ENCODE measurements at places on chromosomes 13 and 19.

GRCh38 chr19:18321734-18322102, 1.2 kb downstream of the LSM4 start:
- DNase-seq, result no peak

GRCh38 chr13:40756042-40756441, 14.9 kb downstream of the MRPS31 start:
- DNase-seq, result no peak

GRCh38 chr13:29551214-29551613, 44.3 kb downstream of the SLC7A1 start:
- DNase-seq, result no peak

- no peak for DNase-seq
Measured at GRCh38 chr13:53005626-53006025, 23.0 kb upstream of the OLFM4 start.

DNA sequence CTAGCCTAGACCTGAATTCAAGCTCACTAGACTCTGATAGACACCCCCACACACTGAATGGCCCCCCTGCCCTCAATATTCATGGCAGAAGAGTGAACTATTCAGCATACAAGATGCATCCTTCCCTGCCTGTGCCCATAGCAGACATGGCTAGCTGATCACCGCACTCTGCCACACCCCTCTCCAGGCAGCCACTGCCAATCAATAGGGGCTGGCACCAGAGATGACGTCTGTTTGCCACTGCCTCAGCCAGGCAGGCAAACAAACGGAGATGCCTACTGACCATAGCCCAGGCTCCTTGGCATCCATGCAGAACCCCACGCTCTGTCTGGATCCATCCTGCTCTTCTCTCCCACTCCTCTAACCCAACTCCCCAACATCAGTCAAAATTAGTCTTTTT, 13.8 kb upstream of the NPAS1 start:
- DNase-seq, result no peak

- DNase-seq, result no peak
Measured at GRCh38 chr13:45303026-45303425, 38.0 kb downstream of the TPT1 start.

DNA sequence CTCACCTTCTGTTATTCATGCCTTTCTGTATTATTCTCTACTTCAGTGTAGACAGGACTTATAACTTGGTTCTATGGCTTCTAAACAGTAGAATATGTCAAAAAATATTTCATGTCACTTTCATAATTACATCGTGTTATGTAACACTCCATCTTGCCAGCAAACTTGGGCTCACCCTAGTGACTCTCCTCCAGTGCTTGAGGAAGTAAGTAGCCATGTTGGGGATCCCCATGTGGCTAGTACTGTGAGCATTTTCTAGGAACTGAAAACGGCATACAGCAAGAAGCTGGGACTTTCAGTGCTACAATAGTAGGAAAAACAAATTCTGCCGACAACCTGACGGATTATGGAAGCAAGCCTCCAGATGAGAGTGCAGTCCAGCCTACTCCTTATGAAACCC, 495.6 kb downstream of the SLITRK6 start:
- no peak for DNase-seq
